ENCODE measurements at places on chromosomes 12 and 14.

- no peak for DNase-seq
Observed at GRCh38 chr14:58198086-58198485, 1.9 kb upstream of the ACTR10 start.

DNA sequence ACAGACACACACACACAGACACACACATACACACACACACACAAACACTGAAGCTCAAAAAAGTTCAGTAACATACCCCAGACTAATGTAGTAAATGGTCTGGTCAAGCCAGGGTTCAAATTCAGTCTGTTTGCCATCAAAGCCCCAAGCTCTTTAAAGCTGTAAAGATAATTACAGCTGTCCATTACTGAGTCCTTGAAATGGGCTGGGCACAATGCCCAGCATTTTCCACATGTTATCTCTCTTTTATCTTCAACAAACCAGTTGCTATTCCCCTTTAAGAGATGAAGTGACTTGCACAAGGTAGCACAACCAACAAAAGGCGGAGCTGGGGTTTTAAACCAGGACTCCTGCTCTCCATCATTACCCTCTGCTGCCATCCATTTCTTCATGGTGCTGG lies 7.6 kb upstream of the UNC119B start:
- peak; percentile 45 for DNase-seq

- peak; percentile 45 for DNase-seq
Observed at GRCh38 chr14:89137526-89138163, 279.4 kb downstream of the FOXN3 start.

DNA sequence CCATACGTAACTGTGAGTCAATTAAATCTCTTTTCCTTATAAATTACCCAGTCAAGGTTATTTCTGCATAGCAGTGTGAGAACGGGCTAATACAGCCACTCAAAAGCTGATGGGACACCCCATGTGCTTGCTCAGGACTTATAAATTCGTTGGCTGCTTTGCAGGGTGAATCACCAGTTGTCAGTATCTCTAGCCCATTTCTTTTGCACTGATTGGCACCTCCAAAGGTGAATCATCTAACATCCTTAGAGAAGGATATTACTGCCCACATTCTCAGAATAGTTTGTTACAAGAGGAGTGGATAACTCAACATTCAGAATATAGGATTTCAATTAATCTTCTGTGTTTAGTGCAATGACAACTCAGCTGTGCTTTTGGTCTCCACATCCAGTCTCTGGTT lies 601.5 kb downstream of the KCNH5 start:
- no peak for DNase-seq

GRCh38 chr12:45973526-45973925 lies 16.8 kb downstream of the SCAF11 start:
- DNase-seq = no peak

GRCh38 chr14:102050625-102051024 lies 36.2 kb downstream of the HSP90AA1 start:
- no peak for DNase-seq

DNA sequence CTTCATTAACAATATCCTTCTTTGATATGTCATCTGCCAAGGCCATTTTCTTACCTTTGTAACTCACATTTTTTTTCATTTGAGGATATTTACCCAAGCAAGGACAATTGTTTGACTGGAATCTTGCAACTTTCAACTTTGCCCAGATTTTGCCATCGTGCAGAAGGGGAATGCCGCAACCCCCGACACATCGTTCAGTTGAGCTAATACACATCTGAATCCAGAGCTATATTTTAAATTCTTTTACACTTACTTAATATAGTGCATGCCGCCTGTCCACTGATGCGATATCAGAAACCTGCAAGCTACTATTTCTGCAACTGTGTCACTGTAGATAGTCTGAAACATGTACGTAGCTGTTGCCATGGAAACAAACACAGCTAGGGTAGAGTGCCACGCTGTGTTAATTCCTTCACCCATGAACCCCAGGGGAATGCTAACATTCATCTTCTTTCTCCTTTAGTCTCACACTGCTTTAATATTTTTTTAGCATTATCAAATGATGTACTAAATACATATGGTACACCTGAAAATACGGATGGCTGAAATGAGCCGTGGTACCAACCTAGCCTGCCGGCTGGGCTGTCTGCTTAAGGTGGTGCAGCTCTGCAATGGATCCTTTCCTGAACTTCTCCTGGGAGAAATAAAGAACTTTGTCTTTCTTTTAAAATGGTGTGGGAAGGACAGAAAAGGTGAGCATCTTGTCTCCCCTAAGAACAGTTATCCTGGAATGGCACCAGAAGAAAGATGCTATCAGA lies 77.0 kb upstream of the FOXN3 start:
- DNase-seq = peak; percentile 73

GRCh38 chr12:4653257-4653656 lies 4.3 kb downstream of the NDUFA9 start:
- no peak for DNase-seq

- peak; percentile 93 for DNase-seq
Observed at GRCh38 chr12:124906606-124907261, 7.7 kb downstream of the UBC start.

GRCh38 chr12:24360907-24361306 lies 411.4 kb upstream of the SOX5 start:
- DNase-seq = peak; percentile 58

DNA sequence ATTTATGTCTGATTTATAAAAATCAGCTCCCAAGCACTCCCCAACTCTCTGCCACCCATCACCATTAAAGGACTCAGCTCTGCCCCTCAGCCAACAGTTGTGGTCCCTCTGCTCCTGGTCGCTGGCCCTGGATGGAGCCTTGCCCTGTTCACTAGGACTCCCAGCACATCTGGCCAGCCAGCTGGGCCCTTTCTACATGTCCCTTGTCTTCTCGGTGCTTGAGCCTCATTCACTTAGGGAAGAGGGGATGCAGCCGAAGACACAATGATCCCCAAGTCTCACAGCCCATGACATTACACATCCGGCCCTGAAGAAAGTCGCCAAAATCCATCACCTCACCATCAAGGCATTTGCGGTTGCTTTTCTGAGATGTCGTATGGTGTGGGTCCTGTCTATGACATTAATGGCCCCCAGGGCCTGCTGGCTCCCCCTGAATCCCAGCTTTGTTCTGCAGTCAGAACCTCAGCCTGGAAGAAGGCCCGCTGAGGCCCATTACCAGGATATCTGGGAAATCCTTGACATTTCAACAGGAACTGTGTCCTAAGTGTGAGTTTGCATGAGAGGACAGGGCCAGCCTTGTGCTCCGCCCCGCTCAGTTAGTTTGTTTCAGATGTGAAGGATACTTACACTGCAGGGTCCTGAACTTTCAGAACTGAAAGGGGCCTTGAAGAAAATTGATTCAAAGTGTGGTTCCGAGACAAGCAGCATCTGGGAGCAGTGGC lies 19.1 kb downstream of the TSPAN11 start:
- no peak for DNase-seq

DNA sequence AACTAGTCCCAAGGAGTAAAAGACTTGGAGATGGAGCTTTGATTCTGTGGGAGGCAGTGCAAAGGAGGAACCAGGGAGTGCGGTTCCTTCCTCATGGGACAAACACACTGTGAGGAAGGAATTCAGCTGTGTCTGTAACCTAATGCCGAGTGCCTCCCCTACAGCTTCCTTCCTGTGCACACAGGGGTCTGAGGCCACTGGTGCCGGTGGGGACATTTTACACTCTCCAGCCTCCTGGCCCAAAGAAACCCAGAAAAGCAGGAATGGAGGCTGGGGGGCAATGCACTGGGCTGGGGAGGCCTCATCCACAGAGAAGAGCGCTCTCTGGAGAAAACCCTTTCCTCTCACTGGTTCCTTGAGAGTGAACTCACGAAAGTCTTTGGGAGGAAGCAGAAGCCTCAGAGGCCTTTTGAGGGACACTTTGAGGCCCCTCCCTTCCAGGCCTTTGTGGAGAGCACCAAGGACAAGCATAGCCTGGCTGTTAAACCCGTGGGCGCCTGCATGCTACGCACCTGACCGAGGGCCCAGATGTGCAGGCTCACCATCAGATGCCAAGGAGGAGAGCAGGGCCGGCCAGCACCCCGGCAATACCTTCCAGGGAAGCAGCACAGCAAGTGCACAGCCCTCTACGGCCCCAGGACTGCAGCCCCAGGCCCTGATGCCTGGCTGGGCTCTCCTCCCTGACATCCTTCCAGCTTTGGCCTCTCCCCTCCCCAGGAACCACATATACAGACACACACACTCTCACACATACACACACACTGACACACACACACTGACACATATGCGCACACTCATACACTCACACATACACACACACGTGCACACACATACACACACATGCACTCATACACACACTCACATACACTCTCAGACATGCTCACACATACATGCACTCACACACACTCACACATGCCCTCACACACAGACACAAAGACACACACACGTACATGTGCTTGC lies 52.0 kb downstream of the NFKBIA start:
- no peak for DNase-seq

DNA sequence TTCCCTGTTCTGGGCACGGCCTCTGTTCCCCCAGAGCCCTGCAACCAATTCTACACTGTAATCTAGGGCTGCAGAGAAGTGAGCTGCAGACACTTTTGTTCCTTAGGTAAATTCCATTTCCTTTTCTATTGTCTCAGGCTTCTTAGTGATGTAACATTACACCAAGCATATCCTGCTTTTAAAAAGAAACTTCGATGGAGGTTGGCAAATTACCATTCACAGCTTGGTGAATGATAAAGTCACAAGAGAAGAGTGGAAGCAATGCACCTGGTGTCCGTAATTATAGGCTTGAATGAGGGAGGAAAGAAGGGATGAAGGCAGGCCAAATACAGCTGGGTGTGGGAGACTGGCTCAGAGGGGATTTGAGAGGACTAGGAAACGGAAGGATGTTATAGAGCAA lies 68.6 kb downstream of the PPM1A start:
- DNase-seq = no peak

DNA sequence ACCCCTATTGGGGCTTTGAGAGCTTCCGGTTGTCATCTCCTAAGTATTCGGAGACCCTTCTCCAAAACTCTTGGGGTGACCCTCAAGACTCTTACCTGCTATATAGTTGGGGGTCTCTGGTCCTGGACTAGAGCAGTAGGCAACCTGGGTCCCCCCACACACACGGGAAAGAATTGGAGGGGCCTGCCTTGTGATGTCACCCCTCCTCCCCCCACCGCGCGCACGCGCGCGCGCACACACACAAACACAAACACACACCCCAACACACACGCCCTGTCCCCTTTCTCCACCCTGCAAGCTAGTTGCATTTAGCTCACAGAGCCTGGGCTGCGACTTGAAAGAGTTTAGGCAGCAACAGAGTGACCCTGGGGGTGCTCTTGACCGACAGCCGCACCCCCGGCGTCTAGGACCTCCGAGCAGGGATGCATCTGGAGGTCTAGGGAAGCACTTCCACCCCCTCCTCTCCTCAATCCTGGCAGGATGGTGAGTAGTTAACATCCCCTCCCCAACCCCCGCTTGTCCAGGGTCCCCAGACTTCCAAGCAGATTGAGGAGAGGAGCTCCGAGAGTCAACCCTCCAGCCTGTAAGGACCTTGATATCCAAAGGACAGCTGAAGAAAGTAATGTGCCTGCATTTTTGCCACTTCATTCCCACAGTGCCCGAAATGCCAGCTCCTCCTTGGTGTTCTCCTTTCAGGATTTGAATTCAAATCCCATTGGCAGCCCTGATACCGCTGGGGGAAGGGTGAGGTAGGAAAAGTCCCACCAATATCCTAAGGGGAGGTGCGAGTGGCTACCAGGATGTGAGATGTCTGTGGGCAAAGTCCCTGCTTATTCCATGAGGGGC lies 1.4 kb upstream of the DNAJC14 start:
- DNase-seq = peak; percentile 45

GRCh38 chr12:132494294-132495164 lies 4.6 kb downstream of the FBRSL1 start:
- DNase-seq = no peak

- DNase-seq = no peak
Observed at GRCh38 chr12:104187446-104188155, 28.0 kb upstream of the TXNRD1 start.

GRCh38 chr14:97158102-97158501 lies 360.9 kb downstream of the VRK1 start:
- DNase-seq = no peak

DNA sequence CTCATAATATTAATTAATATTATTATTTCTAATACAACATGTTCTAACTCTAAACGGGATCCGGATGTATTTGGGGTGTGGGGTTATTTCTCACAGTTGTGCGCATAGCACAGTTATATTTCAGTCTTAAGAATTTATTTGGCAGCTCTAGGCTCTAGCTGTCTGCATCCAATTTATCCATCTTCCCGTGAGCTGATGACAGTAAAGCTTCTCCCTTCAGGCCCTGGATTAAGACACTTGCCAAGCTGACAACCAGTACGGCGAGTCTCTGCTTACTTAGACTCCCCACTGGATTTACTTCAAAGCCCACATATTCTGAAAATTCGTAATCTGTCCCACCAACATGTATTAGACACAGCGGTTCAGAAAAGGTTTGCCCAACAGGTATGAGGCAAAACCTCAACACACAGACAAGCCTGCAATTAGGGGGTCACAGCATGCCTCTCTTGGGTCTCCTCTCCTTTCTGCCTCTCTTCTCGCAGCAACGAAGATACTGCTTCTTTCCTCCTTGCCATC lies 232.9 kb upstream of the TMTC1 start:
- no peak for DNase-seq

DNA sequence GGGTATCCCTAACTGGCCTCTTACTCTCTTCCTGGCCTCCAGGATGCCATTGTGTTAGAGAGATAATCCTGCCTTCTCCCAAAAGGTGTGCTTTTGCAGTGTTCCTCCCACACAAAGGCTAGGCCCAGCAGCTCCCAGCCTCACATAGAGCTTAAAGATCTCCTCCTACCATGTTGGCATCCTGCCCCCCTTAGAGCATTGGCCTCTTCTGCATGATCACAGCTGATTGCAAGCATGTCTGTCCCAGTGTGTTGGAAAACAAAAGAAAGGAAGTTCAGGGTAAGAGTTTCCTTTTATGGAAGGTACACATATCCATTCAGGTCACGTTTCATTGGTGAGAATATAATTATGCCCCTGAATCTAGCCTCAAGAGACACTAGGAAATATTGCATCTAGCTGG lies 405.4 kb downstream of the TMTC2 start:
- DNase-seq = no peak

- no peak for DNase-seq
Observed at GRCh38 chr14:95045836-95046430, 111.4 kb downstream of the DICER1 start.

DNA sequence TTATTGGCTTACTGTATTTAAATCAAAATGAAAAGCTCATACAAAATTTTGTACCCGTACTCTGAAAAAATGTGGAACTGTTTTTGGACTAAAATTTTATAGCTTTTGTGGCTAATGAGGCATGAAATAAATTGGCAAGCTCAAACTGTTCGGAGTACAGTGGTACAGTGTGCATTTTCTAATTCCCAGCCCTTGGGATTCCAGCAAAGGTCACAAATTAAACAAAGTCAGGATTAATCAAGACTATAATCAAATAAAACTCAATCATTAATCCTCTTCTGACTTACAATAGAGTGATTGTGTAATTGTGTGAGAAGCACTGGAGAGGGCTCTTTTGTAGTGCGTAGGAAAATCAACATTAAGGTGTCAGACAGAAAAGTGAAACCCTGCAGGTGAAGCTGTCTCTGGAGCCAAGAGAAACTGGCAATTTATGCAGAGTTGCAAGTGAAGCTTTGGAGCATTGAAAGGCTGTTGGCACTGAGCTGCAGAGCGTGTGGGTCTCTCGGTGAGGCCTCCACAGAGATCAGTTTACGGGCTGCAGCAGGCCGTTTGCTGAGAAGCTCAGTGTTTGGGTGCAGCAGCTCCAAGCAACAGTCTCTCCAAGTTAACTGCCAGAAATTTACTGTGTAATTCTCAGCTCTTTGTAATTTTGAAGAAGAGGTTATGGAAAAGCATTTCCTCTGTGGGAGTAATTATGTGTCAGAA lies 275.9 kb downstream of the FBXL14 start:
- no peak for DNase-seq

GRCh38 chr14:91283666-91284065 lies 39.2 kb upstream of the GPR68 start:
- DNase-seq = no peak

Measured in HepG2 (cell line).